ENCODE measurements at places on chromosomes 5 and 9. TPM values are rescaled to one million over a fixed set of nuclear protein-coding genes. Genes with fewer than 3 reads are reported as not detected.
A peak's percentile ranks its signal among the peaks of the same experiment; 100 is the strongest.

DNA sequence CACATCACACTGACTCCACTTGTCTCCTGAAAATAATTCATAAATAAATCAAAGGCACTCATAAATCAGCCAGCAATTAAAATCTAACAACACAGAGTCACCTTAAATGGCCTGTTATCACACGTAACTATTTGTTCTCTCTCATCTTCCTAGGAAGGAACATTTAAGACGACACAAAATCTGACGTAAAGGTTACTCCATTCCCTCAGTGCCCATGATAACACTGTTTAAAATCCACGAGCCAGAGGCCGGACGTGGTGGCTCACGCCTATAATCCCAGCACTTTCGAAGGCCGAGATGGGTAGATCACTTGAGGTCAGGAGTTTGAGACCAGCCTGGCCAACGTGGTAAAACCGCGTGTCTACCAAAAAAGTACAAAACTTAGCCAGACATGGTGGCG lies 56.4 kb downstream of the MYO10 start:
- DNase-seq = no peak
- H3K4me3 ChIP-seq = no peak overlapping the region
- no peaks in the 10 kb centered on the region for H3K4me1 ChIP-seq

- H3K27ac ChIP-seq = no peak overlapping the region
- no peaks in the 10 kb centered on the region for H3K36me3 ChIP-seq
- peaks cover 24% of the 10 kb centered on the region for H3K27me3 ChIP-seq
- no peaks in the 10 kb centered on the region for H3K4me1 ChIP-seq
- H3K4me3 ChIP-seq = no peak overlapping the region
Measured at GRCh38 chr9:98565152-98566135, 143.3 kb downstream of the GABBR2 start.

DNA sequence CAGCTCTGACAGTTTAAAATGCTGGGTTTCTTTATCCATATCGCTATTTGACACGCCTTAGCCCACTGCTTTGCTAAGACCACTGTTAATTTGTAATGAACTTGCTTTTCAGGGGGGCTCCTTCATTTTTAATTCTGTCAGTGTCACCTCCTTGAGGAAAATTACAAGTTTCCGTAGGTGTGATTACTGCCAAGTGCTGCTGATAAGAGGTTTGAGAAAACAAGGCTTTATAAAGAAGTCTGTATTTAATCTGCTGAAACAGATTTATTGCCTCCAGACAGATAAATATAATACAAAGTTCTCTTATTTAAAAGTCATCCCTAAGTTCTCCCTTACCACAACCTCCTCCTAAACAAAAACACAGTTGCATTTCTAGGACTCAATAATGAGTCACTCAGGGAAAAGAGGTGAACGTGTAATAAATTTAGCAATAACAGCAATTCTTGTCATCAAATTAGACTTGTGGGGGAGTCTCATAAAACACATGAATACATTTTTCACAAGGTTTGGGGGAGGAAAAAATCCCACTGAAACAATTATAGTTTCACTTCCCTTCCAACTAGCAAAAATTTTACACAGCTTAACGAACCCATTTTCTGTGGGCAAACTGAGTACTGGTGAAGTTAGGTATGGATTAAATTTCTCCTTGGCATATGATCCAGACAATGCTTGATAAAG lies 72.8 kb downstream of the MAPKAP1 start:
- H3K27me3 ChIP-seq = no peaks in the 10 kb centered on the region
- H3K27ac ChIP-seq = no peak overlapping the region
- H3K36me3 ChIP-seq = no peaks in the 10 kb centered on the region
- no peak for DNase-seq

- no peak overlapping the region for H3K27ac ChIP-seq
- H3K4me1 ChIP-seq = peaks cover 56% of the 10 kb centered on the region
- DNase-seq = no peak
- H3K36me3 ChIP-seq = no peaks in the 10 kb centered on the region
Measured at GRCh38 chr5:50964746-50965653, 298.6 kb downstream of the PARP8 start.

GRCh38 chr9:14296495-14297113 lies 17.3 kb downstream of the NFIB start:
- no peaks in the 10 kb centered on the region for H3K27me3 ChIP-seq
- no peak overlapping the region for H3K4me3 ChIP-seq
- peak; percentile 46 for DNase-seq
- H3K27ac ChIP-seq = peak overlapping the region; percentile 68
- H3K4me1 ChIP-seq = peaks cover 89% of the 10 kb centered on the region

- H3K27ac ChIP-seq = no peak overlapping the region
- no peaks in the 10 kb centered on the region for H3K4me1 ChIP-seq
- H3K27me3 ChIP-seq = no peaks in the 10 kb centered on the region
- no peak for DNase-seq
Measured at GRCh38 chr5:73759771-73760170, 133.8 kb downstream of the ARHGEF28 start.

- H3K27ac ChIP-seq = no peak overlapping the region
- no peak for DNase-seq
- H3K27me3 ChIP-seq = no peaks in the 10 kb centered on the region
- no peaks in the 10 kb centered on the region for H3K4me1 ChIP-seq
- no peaks in the 10 kb centered on the region for H3K36me3 ChIP-seq
- no peak overlapping the region for H3K4me3 ChIP-seq
Measured at GRCh38 chr9:70101265-70101664, 57.6 kb downstream of the MAMDC2 start.

DNA sequence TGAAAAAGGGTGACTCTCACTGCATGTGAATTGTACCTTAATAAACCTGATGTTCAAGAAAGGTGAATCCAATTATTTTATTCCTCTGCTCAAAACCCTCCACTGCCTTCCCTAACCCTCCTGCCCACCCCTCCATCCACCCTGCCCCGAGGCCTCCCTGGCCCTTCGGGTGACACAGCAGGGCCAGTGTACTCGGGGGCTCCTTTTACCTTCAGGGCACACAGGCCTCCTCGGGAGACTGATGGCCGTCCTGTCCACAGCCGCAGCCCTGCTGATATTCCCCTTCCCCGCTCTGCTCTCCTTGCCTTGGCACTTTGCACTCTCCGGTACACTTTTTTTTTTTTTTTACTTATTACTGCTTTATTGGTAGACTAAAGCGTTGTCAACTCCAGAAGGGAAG lies 234.0 kb downstream of the CACNA1B start:
- H3K27ac ChIP-seq = no peak overlapping the region
- no peaks in the 10 kb centered on the region for H3K4me1 ChIP-seq
- DNase-seq = no peak
- peaks cover 31% of the 10 kb centered on the region for H3K27me3 ChIP-seq

DNA sequence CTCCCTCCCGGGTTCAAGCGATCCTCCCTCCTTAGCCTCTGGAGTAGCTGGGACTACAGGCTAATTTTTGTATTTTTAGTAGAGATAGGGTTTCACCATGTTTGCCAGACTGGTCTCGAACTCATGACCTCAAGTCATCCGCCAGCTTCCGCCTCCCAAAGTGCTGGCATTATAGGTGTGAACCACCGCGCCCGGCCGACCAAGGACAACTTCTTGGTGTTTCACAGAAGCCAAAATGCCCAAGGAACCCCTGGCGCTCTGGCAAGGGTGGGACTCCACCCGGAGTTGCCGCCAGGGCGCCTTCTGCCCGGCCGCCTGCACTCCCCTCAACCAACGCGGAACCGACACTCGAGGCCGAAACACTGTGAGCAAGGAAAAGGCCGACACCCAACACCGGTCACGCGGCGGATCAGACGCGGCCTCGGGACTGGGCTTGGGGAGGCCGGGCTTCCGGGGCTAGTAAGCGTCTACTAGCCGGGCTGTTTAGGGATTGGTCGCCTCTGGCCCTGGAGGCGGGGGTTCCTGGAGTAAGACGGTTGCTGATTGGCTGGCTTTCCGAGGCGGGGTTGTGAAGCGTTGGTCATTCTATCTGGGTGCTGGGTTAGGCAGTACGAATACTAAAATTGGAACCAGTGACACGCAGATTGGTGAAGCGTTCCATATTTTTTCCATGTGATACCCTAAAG lies 7.7 kb upstream of the CFAP157 start:
- H3K27me3 ChIP-seq = no peaks in the 10 kb centered on the region
- peak overlapping the region; percentile 89 for H3K27ac ChIP-seq
- peak overlapping the region; percentile 57 for H3K4me3 ChIP-seq
- peaks cover 8% of the 10 kb centered on the region for H3K4me1 ChIP-seq
- peaks cover 3% of the 10 kb centered on the region for H3K36me3 ChIP-seq

DNA sequence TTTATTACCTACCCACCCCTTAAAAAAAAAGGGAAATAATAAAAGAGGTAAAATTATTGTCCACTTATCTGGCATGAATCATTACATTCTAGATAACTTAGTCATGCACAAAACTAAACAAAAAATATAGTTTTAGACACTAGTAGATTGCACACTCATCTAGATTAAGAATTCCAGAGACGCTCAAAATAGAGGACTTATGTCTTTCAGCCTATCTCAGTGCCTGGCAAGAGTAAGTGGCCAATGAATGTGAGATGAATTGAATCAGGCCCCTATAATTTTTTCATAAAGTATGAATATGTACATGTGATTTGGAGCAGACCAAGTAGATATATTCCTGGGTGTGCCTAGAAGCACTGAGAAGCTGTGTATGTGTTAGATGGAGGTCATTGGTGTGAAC lies 2.0 kb upstream of the RXFP3 start:
- DNase-seq = no peak
- H3K36me3 ChIP-seq = no peaks in the 10 kb centered on the region
- peaks cover 20% of the 10 kb centered on the region for H3K4me1 ChIP-seq
- no peak overlapping the region for H3K4me3 ChIP-seq
- H3K27me3 ChIP-seq = peaks cover 65% of the 10 kb centered on the region
- no peak overlapping the region for H3K27ac ChIP-seq

The PCDHGC5 gene
- total RNA-seq = 2.9 TPM
